ENCODE measurements at places on chromosomes 3 and 15.

GRCh38 chr15:60326824-60327654, 70.7 kb downstream of the ANXA2 start:
- DNase-seq = no peak

DNA sequence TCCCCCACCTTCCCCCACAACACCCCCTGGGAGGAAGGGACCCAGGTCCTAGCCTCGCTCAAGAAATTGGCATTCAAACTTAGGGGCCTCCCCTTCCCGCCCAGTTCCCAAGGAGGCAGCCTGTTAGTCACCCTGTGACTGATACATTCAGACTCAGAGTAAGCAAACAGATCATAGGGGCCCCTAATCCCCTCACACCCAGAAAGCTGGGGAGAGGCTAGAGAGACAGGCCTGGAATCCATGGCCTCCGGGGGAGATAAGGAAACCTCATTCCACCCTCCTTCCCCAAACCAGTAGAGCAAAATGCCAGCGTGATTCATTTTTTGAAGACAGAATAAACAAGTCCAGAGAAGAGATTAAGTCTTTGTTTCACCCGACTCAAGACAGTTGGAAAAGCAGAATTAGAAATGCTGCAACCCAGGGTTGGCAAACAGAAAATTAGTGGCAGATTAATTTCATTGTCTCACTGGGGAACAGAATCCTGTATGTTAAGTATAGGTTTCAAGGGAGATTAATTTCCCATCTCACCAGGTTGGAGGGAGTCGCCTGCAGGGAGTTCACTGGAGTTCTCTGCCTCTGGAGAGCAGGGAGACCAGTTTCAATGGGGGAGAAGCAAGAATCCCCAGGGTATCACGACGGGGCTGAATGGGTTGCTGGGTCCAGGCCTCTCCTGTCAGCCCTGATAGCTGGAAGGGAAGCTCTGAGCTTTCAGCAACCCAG, 268.3 kb downstream of the UACA start:
- DNase-seq = no peak

DNA sequence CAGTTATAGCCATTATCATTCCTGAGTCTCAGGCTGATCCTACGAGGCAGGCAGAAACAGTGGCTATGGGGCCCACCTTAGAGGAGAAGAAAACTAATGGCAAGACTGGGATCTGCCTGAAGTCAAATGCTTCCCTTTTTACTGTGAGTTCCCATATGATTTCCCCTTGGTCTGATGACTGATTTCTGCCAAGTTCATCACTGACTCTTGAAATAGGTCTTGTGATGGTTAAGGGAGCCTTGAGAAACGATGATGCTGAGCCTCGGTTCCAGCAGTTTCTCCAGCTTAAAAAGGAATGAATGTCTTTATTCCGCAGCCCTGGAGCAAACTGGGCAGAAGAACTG, 29.4 kb upstream of the LDHAL6B start:
- no peak for DNase-seq

- DNase-seq = no peak
These were observed 46.2 kb upstream of the ADGRG7 start for GRCh38 chr3:100563228-100563627.

DNA sequence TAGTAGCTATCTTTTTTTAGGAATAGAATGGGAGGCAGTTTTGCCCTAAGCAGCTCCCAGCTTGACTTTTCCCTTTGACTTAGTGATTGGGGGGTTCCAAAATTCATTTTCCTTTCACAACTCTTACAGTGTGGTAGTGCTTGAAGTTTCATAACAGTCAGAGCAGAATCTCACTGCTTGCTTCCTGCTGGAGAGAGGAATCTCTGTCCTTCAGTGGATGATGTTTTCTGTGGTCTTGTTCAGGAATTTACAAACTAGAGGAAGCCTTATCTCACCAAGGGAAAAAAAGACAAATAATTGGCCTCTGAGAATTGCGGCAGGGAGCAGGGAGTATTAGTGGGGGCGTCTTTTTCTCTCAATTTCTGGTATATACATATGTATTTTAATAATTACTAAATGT, 326.6 kb upstream of the C2CD4B start:
- no peak for DNase-seq

- DNase-seq = no peak
These were observed 80.7 kb downstream of the CHST2 start for GRCh38 chr3:143200001-143200924.

GRCh38 chr15:65132878-65133547, 595 bp downstream of the PDCD7 start:
- DNase-seq = no peak

DNA sequence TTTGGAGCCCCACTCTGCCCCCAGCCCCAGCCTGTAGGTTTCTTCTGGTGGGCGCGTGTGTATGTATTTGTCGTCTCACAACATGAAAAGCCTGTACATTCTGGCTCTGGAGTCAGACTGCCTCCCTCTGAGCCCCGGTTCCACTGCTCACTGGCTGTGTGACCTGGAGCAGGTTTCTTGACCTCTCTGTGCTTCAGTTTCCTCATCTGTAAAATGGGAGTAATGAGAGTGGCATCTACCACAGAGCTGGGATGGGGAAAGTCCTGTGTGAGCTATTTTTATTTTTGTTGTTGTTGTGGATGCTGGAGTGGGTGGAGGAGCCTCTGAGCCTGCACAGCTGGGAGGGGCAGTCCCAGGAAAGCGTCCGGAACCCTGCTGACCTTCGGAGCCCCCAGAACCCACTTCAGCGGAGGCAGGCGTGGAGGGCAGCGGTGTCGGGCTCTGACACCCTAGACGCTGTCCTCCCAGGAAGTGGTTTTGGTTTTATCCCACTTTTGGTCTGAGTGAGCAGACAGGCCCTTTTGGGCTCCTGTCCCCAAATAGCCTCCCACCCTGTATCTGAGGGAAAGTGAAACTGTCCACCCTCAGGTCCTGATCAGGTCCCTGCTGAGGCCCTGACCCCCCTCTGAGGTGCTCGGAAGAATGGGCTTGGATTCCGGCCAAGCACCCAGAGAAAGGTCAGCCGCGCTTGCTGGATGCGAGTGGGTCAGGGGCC, 103.5 kb downstream of the CHSY1 start:
- no peak for DNase-seq

- DNase-seq = no peak
These were observed 55.2 kb upstream of the RNF7 start for GRCh38 chr3:141682921-141683320.

GRCh38 chr3:190811775-190812480, 50.6 kb downstream of the GMNC start:
- DNase-seq = no peak

- DNase-seq = no peak
These were observed 113.3 kb downstream of the KLHL25 start for GRCh38 chr15:85681386-85681785.

GRCh38 chr15:55627730-55628368, 39.7 kb upstream of the PYGO1 start:
- DNase-seq = no peak

GRCh38 chr15:75063338-75063737, 39.9 kb downstream of the PPCDC start:
- DNase-seq = no peak

DNA sequence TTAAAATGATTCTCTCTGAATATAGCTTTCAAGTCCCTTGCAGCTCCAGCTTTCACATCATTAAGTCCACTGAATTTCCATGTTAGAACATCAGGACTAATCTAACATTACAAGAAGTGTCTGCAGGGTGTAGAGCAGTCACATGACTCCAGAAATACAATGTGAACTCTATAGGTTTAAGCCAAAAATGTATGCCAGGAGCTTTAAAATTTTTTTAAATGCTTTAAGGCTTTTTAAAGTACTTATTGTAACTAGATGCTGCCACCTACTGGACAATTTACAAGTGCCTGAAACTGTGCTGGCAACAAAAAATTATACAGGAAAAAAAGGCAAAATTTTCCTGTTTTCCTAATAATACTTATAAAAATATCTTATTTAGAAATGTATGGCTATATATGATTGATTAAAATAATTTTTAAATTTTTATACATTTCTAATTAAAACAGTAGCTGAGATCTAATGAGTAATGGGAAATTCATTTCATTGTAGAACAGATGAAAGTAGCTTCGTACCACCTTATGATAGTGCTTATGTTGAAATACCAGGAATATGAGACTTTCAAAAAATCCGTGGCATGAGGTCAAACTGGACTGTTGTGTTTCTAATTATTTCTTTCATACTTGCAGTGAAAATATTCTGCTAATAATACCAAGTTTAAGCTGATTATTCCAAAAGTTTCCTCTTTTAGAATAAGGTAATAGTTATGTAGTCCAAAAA, 25.7 kb downstream of the FSIP1 start:
- DNase-seq = peak; percentile 6

DNA sequence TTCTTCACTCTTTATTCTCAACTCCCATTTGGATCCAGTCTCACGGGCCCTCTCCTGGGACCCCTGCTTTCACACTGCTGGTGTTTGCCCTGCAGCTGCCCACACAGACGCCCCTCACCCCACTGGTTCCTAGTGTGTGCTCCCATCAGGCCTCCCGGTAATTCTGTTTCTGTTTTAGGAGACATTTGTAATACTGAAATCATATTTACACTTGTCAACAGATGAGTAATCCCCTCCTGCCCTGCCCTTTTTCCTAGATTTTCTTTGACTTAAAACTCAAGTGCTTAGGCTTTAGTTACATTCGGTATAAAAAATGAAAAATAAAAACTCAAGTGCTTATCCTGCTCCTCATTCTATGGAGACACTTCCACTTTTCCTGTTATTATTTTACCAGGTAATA, 18.4 kb upstream of the ABTB1 start:
- no peak for DNase-seq

- no peak for DNase-seq
These were observed 104.4 kb upstream of the UBE3A start for GRCh38 chr15:25543196-25543595.

GRCh38 chr15:75921732-75922703, 18.3 kb downstream of the FBXO22 start:
- no peak for DNase-seq

DNA sequence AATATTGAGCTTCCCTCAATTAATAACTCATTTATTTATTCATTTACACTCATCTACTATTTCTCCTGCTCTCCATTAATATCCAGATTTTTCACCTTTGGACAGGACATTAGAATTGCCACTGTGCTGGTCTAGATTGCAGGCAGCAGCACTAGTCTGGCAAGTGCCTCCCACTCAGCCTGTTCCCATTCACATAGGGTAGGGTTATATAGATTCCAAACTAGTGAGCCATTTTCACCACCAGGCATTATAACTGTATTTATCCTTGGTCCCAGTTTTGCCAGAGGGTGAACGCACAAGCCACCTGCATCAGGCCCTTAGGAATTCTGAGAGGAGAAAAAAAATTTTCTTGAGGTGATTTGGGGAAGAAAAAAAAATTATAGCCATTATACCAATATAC, 44.5 kb downstream of the ANAPC13 start:
- no peak for DNase-seq

Data from DMS153 (cell line).